ENCODE measurements at places on chromosomes 12 and 14. TPM values are rescaled to one million over a fixed set of nuclear protein-coding genes. Genes with fewer than 3 reads are reported as not detected.

The CABP1 gene
- 0.12 TPM for total RNA-seq

The GLI1 gene
- total RNA-seq = 0.73 TPM

The SSTR1 gene
- total RNA-seq = 2.0 TPM

The PRH2 gene
- not detected for total RNA-seq

The LACRT gene
- total RNA-seq = not detected

The RDH5 gene
- 1.9 TPM for total RNA-seq

The MIP gene
- not detected for total RNA-seq

The HOXC9 gene
- not detected for total RNA-seq

The TAMALIN gene
- total RNA-seq = 8.0 TPM

The SLC4A8 gene
- total RNA-seq = 3.1 TPM

The TAS2R7 gene
- total RNA-seq = not detected

The C14orf119 gene
- 7.5 TPM for total RNA-seq

The OTOGL gene
- 0.35 TPM for total RNA-seq

The GLS2 gene
- total RNA-seq = 19.9 TPM

The CDCA3 gene
- total RNA-seq = 0.23 TPM

The ADAM21 gene
- total RNA-seq = not detected

The SLC6A12 gene
- 1.3 TPM for total RNA-seq

The MYH6 gene
- not detected for total RNA-seq

The HPD gene
- total RNA-seq = 1.5 TPM

The PIK3C2G gene
- total RNA-seq = 0.60 TPM

The SPIC gene
- total RNA-seq = not detected

The JPH4 gene
- total RNA-seq = 0.46 TPM

The CCDC177 gene
- not detected for total RNA-seq

The PDZRN4 gene
- total RNA-seq = 0.12 TPM

The MORN3 gene
- 0.70 TPM for total RNA-seq

The IL31 gene
- total RNA-seq = not detected

The OR4M1 gene
- total RNA-seq = not detected

The CFAP54 gene
- 0.14 TPM for total RNA-seq

All from pancreas (tissue), 10 donors.